Fibroblast of mammary gland (primary cell): ENCODE measurements at places on chromosomes 2 and 18.

GRCh38 chr2:211494085-211494484 lies 937.7 kb downstream of the CPS1 start:
- no peak for DNase-seq

- DNase-seq = no peak
Measured at GRCh38 chr2:203444738-203445137, 90.4 kb downstream of the RAPH1 start.

DNA sequence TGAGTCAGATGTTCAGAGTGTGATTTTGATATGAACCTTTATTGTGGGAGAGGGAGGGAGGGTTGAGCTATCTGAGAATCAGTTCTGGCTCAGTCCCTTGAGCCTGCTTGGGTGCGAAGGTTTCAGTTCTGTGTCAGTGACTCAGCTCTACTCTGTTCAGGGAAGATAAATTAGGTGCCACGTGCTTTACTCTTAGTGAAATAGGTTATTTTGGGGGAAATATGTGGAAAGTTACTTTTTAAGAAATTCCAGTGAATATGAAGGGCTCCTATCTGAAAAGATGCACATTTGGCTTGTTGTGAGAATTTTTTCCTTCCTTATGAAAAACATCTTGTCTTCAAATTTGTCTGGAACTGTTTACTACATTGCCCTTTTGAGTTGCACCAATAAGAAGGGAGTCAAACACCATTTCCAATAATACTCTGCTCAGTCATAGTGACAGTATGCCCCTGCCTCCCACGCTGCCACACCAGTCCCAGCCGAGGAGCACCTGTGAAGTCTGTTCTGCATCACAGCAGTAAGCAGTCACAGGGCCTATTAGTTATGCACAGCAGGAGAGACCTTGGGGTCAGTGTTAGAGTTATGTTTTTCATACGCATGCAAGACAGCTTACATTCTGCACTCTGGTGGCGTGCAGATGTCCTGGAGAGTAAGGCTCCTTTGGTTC lies 32.8 kb upstream of the DNAH7 start:
- DNase-seq = peak; percentile 87

- DNase-seq = peak; percentile 67
Measured at GRCh38 chr2:28449488-28450395, 46.1 kb upstream of the PLB1 start.

GRCh38 chr18:58541146-58541788 lies 87.6 kb downstream of the ALPK2 start:
- peak; percentile 53 for DNase-seq

- DNase-seq = no peak
Measured at GRCh38 chr2:222261504-222261903, 37.3 kb downstream of the PAX3 start.

- DNase-seq = no peak
Measured at GRCh38 chr18:55433140-55433539, 154.9 kb downstream of the TCF4 start.

DNA sequence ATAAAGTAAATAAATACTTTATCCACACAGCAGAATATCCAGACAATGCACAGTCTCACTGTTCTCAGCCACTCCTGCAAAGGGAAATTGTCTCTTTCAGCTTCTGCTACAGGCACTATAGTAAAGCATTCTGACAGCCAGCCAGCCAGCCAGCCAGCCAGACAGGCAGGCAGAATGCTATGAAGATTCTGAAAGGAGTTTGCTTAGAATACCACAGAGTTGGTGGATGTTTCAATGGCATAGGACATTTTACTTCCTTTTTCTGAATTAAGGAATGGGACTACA lies 116.1 kb upstream of the CYP26B1 start:
- no peak for DNase-seq

- no peak for DNase-seq
Measured at GRCh38 chr18:24516261-24516660, 55.8 kb downstream of the HRH4 start.

GRCh38 chr18:55153346-55153745 lies 194.1 kb upstream of the CCDC68 start:
- DNase-seq = no peak

GRCh38 chr2:66577321-66578053 lies 142.6 kb downstream of the MEIS1 start:
- peak; percentile 29 for DNase-seq

GRCh38 chr2:161067846-161068350 lies 92.3 kb upstream of the TANK start:
- no peak for DNase-seq

- DNase-seq = no peak
Measured at GRCh38 chr18:50694147-50694546, 125.7 kb downstream of the MRO start.

- peak; percentile 1 for DNase-seq
Measured at GRCh38 chr18:75581336-75582131, 154.0 kb upstream of the SMIM21 start.

DNA sequence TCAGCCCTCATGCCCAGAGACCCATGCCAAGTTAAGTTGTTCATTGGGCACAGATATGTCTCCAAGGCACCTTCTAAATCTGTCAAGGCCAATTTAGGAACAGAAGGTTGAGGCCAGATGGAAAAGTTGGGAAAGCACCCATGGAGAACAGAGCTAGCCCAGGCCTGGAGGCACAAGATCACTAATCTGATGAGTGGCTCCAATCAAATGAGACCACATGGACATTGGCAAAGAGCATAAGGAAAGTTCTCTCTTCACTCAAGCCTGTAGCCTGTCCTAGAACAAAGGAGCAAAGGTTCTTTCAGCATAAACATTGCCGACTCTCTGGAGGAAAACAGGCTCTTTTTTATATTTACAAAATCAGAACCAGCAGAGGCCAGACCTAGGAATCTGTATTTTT lies 154.8 kb downstream of the RNF152 start:
- DNase-seq = peak; percentile 41

GRCh38 chr18:46250084-46250811 lies 146.1 kb downstream of the HAUS1 start:
- peak; percentile 51 for DNase-seq

DNA sequence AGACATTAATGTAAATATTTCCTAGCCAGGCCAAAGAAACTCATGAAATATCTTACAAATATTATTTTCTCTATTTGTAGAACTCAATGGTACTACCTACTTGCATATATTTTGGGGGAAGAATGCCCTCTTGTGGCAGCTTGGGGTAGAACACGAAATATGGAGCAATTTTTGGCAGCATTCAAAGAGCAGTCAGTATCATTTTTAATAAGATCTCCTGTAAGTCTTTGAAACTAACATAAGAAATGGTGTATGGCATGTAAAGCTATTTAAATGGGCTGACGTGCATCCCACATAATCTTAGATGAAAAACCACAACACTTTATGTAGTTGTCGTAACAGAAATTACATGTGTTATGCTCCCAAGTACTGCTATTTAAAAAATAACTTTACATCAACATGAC lies 62.3 kb upstream of the CCDC195 start:
- DNase-seq = peak; percentile 67

DNA sequence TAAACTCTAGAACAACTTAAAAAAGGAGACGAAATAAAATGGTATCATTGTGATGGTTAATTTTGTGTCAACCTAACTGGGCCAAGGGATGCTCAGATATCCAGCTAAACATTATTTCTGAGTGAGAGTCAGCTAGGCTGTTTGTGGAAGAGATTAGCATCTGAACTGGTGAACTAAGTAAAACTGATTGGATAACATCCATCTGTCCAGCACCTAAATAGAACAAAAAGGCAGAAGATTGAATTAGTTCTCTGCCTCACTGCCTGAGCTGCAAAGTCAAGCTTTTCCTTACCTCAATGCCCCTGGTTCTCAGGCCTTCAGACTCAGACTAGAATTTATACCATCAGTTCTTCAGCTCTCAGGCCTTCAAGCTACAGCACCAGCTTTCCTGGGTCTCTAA lies 30.0 kb downstream of the PPP3R1 start:
- no peak for DNase-seq

DNA sequence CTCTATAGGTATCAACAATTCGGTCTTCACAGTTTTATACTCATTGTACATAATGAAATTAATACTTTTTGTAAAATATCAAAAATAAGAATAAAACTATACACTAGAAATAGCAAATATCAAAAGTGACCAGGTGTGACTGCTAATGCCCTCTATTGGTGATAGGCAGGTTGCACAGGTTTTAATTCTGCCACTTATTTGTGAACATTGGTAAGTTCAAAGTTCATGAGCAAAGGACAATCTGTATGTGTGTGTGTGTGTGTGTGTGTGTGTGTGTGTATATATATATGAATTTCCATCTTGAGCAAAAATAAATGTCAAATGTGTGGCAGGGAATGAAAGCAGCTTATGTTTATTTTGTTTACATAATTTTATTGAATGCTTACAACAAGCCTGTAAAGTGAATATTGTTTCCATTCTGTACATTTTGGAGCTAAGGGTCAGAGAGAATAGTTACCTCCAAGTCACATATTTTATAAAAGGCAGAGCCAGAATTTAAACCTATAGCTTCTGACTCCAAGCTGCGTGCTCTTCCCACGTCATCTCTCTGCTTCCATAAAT lies 537.4 kb downstream of the CPS1 start:
- DNase-seq = peak; percentile 9
